ENCODE measurements at places on chromosomes 6 and 20. TPM values are rescaled to one million over a fixed set of nuclear protein-coding genes. Genes with fewer than 3 reads are reported as not detected.

- no peak for DNase-seq
- no peaks in the 10 kb centered on the region for H3K4me1 ChIP-seq
- no peaks in the 10 kb centered on the region for H3K36me3 ChIP-seq
- H3K27ac ChIP-seq, result no peak overlapping the region
Measured at GRCh38 chr6:115613488-115613887, 447.2 kb downstream of the FRK start.

DNA sequence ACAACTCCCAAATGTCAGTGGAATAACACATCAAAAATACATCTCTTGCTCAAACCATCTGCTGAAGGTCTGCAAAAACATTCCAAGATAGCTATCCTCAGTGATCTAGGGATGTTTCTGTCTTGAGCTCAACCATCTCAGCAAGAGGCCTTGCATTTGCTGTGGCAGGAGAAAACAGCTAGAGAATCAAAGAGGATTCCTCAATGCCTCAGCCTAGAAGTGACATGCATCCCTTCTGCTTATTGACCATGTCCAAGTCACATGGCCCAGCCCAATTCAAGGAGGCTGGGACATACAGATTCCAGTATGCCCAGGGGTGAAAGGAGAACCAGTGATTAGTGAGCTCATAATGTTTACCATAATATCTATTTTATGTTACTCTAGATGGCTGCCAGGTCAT lies 269.5 kb downstream of the PLCB1 start:
- H3K27me3 ChIP-seq, result no peaks in the 10 kb centered on the region
- no peaks in the 10 kb centered on the region for H3K4me1 ChIP-seq
- no peaks in the 10 kb centered on the region for H3K36me3 ChIP-seq
- DNase-seq, result no peak
- no peak overlapping the region for H3K4me3 ChIP-seq

DNA sequence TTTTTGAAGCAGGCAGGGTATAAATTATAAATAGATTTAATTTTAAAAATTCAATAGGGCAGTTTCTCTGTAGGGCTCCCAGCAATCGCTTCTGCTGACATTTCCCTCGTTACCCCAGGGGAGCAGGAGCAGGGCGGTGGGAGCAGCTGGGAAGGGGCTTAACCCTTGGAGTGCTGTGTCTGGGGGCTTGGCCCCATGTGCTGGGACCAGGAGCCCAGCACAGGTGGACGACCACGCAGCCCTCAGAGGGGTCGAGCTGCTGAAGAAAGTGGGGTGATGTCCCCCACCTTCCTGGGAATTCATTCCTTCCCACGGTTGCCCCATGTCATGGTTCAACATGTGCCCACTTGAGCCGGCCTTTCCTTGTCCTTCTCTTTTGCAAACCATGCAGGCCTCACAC lies 67.5 kb upstream of the STX16 start:
- H3K27ac ChIP-seq, result no peak overlapping the region
- no peak overlapping the region for H3K4me3 ChIP-seq
- H3K27me3 ChIP-seq, result no peaks in the 10 kb centered on the region
- no peaks in the 10 kb centered on the region for H3K36me3 ChIP-seq

DNA sequence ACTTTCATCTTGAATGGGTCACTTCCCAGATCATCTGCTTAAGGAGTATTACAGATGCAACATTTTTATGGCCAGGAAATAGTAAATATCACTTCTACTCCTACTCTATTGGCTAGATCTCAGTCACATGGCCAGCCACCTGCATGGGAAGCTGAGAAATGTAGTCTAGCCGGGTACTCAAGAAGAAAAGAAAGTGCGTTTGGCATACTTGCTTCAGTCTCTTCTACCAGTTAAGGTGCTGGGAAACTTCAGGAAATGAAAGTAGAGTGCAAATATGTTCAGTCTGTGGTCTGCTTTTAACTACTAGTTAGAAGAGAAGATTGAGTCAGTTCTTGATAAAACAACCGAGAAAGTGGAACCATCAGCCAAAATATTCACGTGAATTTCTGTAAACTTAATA lies 129.2 kb downstream of the PDSS2 start:
- H3K27me3 ChIP-seq, result no peaks in the 10 kb centered on the region
- no peaks in the 10 kb centered on the region for H3K36me3 ChIP-seq
- DNase-seq, result no peak
- H3K27ac ChIP-seq, result no peak overlapping the region
- no peak overlapping the region for H3K4me3 ChIP-seq

- H3K4me1 ChIP-seq, result no peaks in the 10 kb centered on the region
- no peak overlapping the region for H3K4me3 ChIP-seq
- no peak overlapping the region for H3K27ac ChIP-seq
- H3K27me3 ChIP-seq, result no peaks in the 10 kb centered on the region
- no peaks in the 10 kb centered on the region for H3K36me3 ChIP-seq
- DNase-seq, result no peak
Measured at GRCh38 chr6:14428269-14428668, 310.7 kb downstream of the CD83 start.

- H3K4me3 ChIP-seq, result no peak overlapping the region
- no peaks in the 10 kb centered on the region for H3K36me3 ChIP-seq
- H3K27me3 ChIP-seq, result no peaks in the 10 kb centered on the region
- no peak for DNase-seq
Measured at GRCh38 chr6:86715676-86716075, 221.7 kb upstream of the HTR1E start.

GRCh38 chr20:1469925-1470571 lies 3.4 kb upstream of the NSFL1C start:
- peaks cover 8% of the 10 kb centered on the region for H3K4me1 ChIP-seq
- no peaks in the 10 kb centered on the region for H3K27me3 ChIP-seq
- peak; percentile 37 for DNase-seq
- H3K4me3 ChIP-seq, result no peak overlapping the region
- no peaks in the 10 kb centered on the region for H3K36me3 ChIP-seq

GRCh38 chr6:33724102-33725023 lies 12.9 kb upstream of the UQCC2 start:
- H3K27ac ChIP-seq, result no peak overlapping the region
- peaks cover 4% of the 10 kb centered on the region for H3K4me1 ChIP-seq
- no peaks in the 10 kb centered on the region for H3K27me3 ChIP-seq
- DNase-seq, result no peak

DNA sequence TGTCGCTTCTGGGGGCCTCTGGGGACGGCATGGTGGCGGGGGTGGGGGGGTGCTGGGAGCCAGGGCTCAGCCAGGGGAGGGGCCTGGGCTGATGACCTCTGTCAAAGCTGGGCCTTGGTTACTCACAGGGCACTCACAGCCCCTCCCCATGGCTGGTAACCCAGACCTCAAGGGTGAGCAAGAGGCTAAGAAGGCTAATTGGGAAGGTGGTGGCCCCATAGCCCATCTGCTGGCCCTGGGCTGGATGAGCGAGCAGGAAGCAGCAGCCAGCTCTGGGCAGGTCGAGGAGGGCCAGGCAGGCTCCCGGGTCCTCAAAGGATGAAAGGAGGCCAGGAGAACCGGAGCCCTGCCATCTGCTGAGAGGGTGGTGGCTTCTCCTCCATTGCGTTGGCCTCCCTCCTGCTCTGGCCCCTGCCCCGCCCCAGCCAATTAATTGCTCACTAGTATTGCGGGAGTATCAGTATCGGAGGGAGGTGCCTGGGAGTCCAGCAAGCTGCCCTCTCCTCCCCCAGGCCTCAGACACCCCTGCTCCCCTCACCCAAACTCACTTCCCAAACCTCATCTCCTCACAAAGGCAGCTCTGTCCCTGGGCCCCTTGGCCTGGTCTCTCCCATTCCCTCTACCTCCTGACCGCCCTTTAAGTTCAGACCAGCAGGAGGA lies 1.0 kb upstream of the CDSN start:
- DNase-seq, result no peak
- H3K36me3 ChIP-seq, result no peaks in the 10 kb centered on the region
- peaks cover 10% of the 10 kb centered on the region for H3K4me1 ChIP-seq
- no peak overlapping the region for H3K4me3 ChIP-seq
- no peak overlapping the region for H3K27ac ChIP-seq

DNA sequence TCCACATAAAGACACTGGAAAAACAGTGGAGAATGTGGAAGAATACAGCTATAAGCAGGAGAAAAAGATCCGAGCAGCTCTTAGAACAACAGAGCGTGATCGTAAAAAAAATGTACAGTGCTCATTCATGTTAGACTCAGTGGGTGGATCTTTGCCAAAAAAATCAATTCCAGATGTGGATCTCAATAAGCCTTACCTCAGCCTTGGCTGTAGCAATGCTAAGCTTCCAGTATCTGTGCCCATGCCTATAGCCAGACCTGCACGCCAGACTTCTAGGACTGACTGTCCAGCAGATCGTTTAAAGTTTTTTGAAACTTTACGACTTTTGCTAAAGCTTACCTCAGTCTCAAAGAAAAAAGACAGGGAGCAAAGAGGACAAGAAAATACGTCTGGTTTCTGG lies 57.1 kb downstream of the MAP3K4 start:
- no peaks in the 10 kb centered on the region for H3K27me3 ChIP-seq
- H3K4me1 ChIP-seq, result no peaks in the 10 kb centered on the region
- H3K27ac ChIP-seq, result no peak overlapping the region
- no peak for DNase-seq
- no peaks in the 10 kb centered on the region for H3K36me3 ChIP-seq

GRCh38 chr6:14925699-14926026 lies 320.2 kb upstream of the JARID2 start:
- DNase-seq, result no peak
- peaks cover 6% of the 10 kb centered on the region for H3K4me1 ChIP-seq
- no peak overlapping the region for H3K27ac ChIP-seq
- H3K4me3 ChIP-seq, result no peak overlapping the region

DNA sequence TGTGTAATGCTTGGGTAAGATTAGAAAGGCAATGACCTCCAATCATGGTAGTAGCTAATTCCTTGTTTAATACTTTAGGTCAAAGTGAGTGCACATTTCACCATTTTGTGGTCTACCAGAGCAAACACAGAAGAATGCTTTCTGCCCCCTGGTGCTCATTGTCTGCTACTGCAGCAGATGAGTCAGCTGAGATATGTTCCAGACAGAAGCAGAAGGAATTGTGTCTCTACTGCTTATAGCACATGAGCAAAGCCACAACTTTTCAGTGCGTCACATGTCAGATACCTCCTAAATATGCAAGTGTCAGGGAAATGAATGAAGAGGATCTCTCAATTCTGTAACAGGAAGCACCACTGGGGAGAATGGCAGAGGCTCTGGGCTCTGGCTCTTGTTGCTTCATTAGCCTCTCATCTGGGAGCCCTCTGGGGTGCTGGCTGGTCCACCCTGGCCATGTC lies 308.9 kb downstream of the ALDH8A1 start:
- H3K36me3 ChIP-seq, result no peaks in the 10 kb centered on the region
- peak; percentile 77 for DNase-seq
- no peak overlapping the region for H3K4me3 ChIP-seq
- no peak overlapping the region for H3K27ac ChIP-seq
- H3K27me3 ChIP-seq, result no peaks in the 10 kb centered on the region

GRCh38 chr20:24662752-24663365 lies 193.4 kb downstream of the SYNDIG1 start:
- H3K27me3 ChIP-seq, result no peaks in the 10 kb centered on the region
- H3K36me3 ChIP-seq, result no peaks in the 10 kb centered on the region
- no peak for DNase-seq
- H3K4me1 ChIP-seq, result peaks cover 4% of the 10 kb centered on the region
- H3K27ac ChIP-seq, result no peak overlapping the region

DNA sequence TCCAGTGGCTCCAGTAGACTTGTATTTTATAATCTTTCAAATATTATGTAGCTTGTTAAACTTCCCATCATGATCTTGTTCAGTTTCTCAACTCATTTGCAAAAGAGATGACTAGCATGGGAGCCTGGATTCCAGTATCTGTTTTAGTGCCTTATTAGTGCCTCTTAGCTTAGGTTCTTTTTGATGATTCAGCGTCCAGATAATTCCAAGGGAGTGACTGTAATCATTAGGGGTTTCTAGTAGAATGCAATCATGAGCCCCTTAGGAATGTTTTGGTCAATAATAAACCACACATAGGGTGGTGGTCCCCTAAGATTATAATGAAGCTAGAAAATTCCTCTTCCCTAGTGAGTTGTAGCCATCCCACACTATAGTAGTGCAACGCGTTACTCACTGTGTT lies 7.0 kb downstream of the CD2AP start:
- H3K27ac ChIP-seq, result no peak overlapping the region
- H3K4me1 ChIP-seq, result peaks cover 1% of the 10 kb centered on the region
- no peak overlapping the region for H3K4me3 ChIP-seq
- DNase-seq, result no peak

- no peak overlapping the region for H3K27ac ChIP-seq
- H3K4me1 ChIP-seq, result no peaks in the 10 kb centered on the region
- H3K36me3 ChIP-seq, result no peaks in the 10 kb centered on the region
- no peaks in the 10 kb centered on the region for H3K27me3 ChIP-seq
- DNase-seq, result no peak
- no peak overlapping the region for H3K4me3 ChIP-seq
Measured at GRCh38 chr20:11051136-11051535, 377.3 kb upstream of the JAG1 start.

- H3K4me3 ChIP-seq, result no peak overlapping the region
- no peak for DNase-seq
- H3K27me3 ChIP-seq, result no peaks in the 10 kb centered on the region
Measured at GRCh38 chr6:116352515-116353471, 18.0 kb upstream of the DSE start.

DNA sequence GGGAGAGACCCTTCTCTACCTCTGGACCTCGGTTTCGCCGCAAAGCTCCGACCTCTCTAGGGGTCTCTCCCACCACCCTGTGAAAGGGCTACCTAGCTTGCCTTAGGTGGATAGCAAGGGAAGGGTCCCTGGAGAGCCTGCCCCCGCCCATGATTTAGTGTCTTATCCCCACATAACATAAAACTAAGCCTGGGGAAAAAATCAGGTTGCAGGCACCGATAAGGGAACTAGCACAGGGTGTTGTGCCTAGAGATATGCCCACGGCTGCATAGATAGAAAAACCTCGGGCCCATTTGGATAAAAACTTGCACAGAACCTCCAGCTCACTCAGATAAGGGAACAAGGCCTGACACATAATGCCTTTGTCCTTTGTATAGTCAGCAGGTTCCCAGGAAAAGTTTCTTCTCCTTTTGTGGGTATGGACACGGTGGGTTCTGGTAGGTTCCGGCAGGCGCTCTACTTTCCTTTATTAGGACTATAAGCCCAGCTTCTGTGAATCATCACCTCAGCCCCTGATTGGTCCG lies 846 bp downstream of the ZSCAN31 start:
- H3K27ac ChIP-seq, result peak overlapping the region; percentile 96
- peak; percentile 11 for DNase-seq
- H3K4me1 ChIP-seq, result peaks cover 6% of the 10 kb centered on the region
- peak overlapping the region; percentile 32 for H3K4me3 ChIP-seq
- H3K27me3 ChIP-seq, result no peaks in the 10 kb centered on the region

- no peak overlapping the region for H3K4me3 ChIP-seq
- no peaks in the 10 kb centered on the region for H3K4me1 ChIP-seq
- H3K36me3 ChIP-seq, result no peaks in the 10 kb centered on the region
- no peak overlapping the region for H3K27ac ChIP-seq
Measured at GRCh38 chr6:87308970-87309369, 13.4 kb upstream of the SMIM8 start.

TGM3 gene
- not detected for total RNA-seq

OOEP gene
- not detected for total RNA-seq

COL9A3 gene
- 1.4 TPM for total RNA-seq

TRIM31 gene
- total RNA-seq, result not detected

HLA-DQB1 gene
- 22.2 TPM for total RNA-seq

RWDD2A gene
- 4.4 TPM for total RNA-seq

CST9 gene
- not detected for total RNA-seq

ZFAND3 gene
- total RNA-seq, result 57.9 TPM

All from ovary (tissue), 10 donors.